Stimulated activated CD4-positive, alpha-beta T cell treated with anti-CD3 and anti-CD28 coated beads, Interleukin-1b, Interleukin-23, amount 100 ng/mL, for 1 hour (primary cell): ENCODE measurements at places on chromosomes 13 and 19.
A peak's percentile ranks its signal among the peaks of the same experiment; 100 is the strongest.

DNA sequence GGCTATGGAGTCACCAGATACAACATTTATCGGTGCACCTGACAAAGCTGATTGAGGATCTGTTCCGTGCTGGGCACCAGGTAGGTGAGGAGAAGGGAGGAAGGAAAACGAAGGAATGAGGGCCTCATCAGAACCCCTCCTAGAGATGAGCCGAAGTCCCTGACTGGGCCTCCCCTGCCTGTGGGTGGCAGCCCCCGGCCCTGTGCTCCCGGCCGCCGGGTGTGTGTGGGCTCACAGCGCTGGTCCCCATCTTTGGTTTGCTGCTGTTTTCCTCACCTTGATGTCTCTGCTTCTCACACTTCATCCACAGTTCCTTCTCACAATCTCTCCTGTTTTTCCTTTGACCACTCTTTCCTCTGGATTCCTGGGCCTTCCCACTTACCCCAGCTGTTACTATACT lies 32.8 kb downstream of the TMED1 start:
- no peak for DNase-seq

DNA sequence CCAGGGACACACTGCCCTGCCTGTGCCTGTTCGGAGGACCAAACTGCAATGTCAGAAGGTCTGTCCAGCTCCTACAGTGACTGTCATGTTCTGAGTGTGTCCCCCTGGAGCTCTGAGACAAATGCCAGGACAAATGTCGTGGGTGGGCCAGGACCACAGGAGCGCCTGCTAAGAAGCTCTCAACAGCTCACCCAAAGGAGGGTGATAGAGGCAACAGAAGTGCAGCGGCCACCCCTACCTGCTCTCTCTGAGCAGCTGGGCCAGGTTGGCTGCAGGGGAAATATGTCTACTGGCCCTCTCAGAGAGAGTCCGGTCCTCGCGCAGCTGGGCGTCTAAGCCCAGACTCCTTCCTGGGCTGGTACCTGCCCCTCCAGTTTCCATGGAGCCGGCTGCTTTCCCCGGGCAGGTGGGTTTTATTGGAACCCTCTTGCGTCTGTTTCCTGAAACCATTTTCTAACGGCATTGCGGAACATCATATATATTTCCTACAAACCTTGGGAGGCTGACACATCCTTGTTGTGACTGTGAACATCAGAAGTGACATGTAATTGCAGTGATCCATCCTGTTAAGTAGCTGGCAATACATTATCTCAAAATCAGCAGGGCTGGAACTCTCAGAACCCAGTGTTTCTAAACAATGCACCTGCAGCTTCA lies 78.1 kb downstream of the CHST8 start:
- no peak for DNase-seq

- no peak for DNase-seq
These were observed 68.0 kb downstream of the KDM4B start for GRCh38 chr19:5036698-5037563.

- DNase-seq: peak; percentile 11
These were observed 622 bp downstream of the DNM2 start for GRCh38 chr19:10718205-10719196.

DNA sequence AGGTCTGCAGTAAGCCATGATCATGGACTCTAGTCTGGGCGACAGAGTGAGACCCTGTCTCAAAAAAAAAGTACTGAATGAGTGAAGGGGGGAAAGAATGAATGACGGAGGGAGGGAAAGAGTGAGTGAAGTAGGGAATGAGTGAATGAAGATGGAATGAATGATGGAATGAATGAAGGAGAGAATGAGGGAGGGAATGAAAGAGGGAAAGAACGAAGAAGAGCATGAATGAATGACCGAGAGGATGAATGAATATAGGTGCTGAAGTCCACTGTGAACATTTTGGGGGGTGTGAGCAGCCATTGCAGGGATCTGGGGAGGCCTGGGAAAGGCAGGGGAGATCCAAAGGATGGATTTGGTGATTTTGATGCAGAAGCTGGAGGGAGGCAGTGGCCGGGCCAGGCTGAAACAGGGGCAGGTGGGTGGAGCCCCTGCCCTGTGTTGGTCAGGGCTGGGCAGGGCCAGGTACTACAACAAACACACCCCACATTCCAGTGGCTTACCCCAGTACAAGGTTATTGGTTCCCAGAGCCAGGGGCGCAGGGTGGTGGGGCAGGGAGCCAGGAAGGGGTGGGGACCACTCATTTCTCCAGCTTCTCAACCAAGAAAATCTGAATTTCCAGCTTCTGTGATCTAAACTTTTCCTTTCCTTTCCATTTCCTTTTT lies 14.3 kb downstream of the SLC27A1 start:
- DNase-seq: no peak

DNA sequence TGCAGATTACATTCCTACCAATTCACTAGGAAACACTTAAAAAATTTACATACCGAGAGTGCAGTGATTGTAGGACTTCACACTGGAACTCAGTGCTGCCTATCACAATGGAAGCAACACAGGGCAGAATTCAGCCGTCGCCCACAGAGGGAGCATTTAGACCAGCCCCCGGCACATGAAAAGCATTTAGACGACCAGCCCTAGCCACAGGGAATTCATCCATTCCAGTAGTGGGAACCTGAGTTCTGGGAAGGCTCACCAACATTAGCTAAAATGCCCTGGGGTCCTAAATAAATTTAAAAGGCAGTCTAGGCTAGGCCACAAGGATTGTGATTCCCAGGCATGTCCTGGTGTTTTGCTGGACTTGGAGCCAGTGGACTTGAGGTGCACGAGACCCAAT lies 155.2 kb downstream of the LIG4 start:
- DNase-seq: no peak

- DNase-seq: no peak
These were observed 245.6 kb downstream of the DACH1 start for GRCh38 chr13:71621174-71622124.

GRCh38 chr13:37085606-37086005 lies 19.9 kb downstream of the CSNK1A1L start:
- DNase-seq: no peak

DNA sequence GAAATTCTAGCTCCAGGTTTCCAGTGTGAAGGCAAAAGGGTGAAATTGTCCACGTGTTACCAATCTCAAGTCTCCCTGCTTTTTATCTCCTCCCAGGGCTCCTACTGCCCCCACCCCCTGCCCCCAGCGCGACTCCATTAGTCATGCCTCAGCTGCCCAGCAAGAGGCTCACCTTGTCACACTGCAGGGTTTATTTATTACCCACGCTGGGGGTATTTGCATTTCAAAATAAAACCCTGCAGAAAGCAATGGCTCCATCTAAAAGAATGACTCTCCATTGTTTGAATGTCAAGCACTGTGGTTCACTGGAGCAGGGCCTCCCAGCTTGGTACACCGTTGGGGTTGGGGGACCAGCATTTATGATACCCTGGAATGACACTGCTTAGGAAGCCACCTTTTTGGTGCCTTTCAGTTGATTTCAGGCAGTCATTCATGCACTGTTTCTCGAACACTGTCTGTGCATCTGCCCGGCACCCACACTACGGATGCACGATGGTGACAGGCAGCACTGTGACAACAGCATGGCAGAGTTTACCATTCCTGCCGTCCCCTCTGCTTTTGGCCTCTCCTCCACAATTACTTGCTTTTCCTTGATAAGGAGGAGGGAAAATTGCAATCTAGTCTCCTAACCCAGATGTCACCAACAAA lies 9.9 kb upstream of the POP4 start:
- no peak for DNase-seq

DNA sequence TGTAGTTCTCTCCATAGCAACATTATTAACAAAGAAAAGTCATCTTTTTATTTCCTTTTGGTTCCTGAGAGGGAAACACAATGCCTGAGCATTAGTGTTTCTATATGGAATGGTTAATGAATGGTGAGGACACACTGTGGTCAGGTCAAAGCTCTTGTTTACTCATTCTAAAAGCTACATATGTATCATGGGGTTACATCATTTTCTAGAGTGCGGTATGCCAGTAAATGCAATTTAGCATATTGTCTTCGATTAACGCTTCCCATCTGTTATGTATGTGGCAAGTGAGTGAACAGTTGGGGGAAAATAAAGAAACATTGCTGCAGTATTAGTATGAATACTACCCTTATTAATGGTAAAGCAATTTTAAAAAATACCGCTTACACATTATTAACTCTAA lies 1152.2 kb upstream of the SPRY2 start:
- DNase-seq: no peak

DNA sequence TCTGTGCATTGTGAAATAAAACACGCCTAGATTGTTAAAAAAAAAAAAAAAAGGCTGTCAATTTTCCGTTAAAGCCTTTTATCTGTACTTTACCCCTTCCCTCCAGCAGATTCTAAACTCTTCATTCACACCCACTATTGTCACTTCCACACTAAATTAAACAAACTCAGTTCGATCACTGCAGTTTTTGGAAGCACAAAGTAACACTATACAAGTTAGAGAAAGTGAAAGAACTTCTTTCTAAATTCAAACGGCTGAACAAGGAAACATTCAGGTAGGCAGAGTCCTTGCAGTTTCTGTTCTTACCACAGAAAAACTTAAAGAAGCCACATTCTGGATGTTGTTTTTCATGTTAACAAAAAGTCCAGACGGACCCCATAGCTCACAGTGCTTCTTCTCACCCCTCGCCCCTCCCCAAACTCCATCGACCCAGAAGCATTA lies 27.5 kb upstream of the UBE2L5 start:
- DNase-seq: no peak

DNA sequence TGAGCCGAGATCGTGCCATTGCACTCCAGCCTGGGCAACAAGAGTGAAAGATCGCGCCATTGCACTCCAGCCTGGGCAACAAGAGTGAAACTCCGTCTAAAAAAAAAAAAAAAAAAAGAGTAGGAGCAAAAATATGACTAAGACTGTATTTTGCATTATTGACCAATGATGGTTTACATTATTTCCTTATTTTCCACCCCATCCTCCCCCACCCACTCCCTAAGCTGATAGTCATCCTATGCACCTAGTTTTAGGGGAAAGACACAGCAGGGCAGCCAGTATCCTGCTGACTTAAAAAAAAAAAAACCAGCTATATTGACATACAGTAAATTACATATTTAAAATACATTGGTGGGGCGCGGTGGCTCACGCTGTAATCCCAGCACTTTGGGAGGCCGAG lies 25.1 kb downstream of the VAV1 start:
- no peak for DNase-seq

- DNase-seq: no peak
These were observed 226.4 kb downstream of the ABCC4 start for GRCh38 chr13:95074820-95075219.

DNA sequence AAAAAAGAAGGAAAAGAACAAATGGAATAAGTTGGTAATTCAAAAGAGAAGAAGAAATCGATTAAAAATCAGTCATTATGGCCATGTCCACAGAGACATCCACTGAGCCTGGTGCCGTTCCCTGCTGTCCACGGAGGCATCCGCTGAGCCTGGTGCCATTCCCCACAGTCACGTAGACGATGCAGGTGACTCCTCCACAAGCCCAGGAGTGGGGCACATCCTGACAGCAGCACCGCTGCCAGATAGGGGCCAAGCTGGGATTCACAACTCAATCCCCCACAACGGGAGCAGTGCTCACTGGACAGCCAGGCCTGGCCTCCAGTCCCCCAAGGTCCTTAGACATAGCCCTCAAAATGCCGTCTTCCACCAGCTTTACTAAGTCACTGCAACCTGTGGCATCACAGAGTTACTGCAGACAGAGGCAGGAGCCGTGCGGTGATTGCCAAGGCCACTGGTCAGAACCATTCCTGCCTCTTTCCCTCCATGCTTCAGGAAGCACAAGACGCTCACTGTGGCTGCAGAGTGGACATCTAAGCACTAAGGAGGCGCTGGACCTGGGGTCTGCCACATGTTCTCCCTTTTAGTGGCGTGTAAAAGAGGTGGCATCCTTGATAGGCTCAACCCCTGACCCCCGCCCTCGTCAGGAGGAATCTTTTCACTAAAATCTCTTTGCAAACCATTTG lies 131.5 kb upstream of the SPACA7 start:
- no peak for DNase-seq

GRCh38 chr13:50531917-50532899 lies 311.3 kb downstream of the DLEU7 start:
- DNase-seq: no peak

GRCh38 chr13:99751517-99752199 lies 219.9 kb downstream of the ZIC5 start:
- no peak for DNase-seq

DNA sequence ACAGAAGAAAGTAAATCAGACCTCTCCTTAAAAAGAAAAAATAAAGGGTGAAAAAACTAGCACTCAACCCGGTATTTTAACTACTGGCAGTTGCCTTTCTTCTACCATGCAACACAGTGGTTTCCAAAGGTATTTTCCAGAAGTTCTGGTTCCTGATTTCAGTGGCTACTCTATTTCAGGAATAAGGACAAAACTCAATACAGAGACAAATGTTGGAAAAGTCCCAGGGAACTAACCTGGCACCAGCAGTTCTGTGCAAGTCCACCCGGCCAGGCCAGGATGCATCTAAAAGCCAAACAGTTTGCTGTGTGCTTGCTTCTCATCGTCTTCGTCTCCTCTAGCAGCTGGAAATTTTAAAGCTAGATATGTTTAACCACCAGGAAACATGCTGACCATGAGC lies 52.5 kb downstream of the FOXO1 start:
- DNase-seq: no peak

DNA sequence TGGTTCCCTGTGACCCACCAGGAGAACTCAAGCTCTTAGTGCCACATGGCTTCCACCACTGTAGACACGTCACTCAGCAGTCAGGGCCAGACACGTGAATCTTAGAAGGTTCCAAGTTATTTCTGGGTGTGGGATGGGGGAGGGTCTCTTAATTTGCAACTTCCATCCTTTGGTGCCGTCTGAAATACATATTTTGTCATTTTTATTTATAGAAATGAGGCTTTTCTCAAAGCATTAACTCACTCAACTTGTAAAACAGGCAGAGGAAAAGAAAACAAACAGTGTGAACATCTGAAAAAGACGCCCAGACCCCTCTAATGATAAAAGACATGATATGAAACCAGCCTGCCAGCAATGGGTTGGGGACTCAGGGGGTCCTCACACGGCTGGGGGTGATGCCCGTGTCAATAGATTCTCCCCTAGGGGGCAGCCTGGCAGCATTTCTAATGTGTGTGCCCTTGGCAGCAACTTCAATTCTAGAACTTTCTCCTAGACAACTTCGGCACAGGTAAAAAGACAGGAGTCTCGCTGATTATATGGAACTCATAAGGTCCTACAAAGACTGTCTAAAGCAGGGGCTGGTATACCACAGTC lies 15.4 kb downstream of the PIP5K1C start:
- DNase-seq: no peak

GRCh38 chr19:47186446-47187334 lies 44.3 kb downstream of the BBC3 start:
- peak; percentile 65 for DNase-seq

GRCh38 chr19:30523791-30524190 lies 151.6 kb downstream of the ZNF536 start:
- DNase-seq: no peak
